ENCODE measurements at places on chromosomes 5 and 9.

DNA sequence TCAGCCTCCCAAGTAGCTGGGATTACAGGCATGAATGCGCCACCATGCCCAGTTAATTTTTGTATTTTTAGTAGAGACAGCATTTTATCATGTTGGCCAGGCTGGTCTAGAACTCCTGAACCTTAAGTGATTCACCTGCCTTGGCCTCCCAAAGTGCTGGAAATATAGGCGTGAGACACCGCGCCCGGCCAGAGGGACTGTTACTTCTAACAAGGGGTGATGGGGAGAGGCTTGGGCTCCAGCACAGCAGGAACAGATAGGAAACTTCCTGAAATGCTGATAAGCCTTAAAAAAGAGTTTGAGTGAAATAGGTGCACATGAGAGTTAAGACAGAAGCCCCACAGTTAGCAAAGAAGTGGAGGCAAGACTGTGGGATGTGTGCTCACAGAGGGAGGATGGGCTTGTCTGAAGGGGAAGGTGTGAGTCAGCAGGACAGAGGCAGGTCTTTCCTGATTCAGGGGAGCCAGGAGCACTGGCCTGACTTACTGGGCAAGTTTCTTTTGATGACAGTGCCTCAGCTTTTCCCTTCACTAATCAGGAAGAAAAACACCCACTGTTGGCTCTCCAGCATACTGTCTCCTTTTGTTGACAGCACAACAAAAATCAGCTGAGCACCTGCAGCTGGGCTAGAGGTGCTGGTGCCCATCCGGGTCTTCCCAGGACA lies 68.4 kb downstream of the RAD23B start:
- DNase-seq = no peak

- no peak for DNase-seq
These were observed 7.5 kb downstream of the PFDN1 start for GRCh38 chr5:140295414-140295813.

GRCh38 chr5:113359419-113359818 lies 75.4 kb downstream of the TSSK1B start:
- no peak for DNase-seq

GRCh38 chr5:53426878-53427277 lies 53.6 kb upstream of the FST start:
- no peak for DNase-seq

- no peak for DNase-seq
These were observed 1228.3 kb upstream of the WWC1 start for GRCh38 chr5:167063116-167063515.

DNA sequence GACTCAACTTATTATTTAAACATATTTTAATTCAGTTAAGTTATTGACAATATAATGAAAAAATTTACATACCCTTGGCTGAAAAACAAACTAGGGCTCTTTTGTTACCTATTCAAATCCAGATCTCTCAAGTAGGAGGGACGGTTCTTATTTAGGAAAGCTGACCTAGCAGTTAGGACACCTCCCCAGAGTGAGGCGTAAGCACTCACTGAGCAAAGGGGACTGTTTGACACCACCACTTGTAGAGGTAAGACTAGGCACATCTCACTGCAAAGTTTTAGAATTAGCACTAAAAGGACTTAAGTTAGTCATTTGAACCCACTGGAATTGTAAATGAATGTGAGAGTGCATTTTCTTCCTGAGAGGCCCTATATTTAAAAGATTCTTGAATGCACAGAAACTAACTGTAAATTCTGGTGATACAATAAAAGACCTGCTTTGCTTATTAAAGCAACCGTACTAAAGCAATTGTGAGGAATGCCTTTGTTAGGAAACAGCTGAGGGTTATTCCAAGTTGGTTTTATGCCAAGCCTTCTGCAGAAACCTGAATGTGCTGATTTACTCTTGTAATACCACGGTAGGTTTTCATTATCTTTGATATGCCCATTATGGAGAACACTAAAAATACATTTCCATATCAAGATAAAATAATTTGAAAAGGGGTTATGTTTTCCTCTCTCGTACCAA lies 16.2 kb downstream of the HACD4 start:
- DNase-seq = no peak

GRCh38 chr5:109486200-109486804 lies 76.5 kb upstream of the PJA2 start:
- no peak for DNase-seq

DNA sequence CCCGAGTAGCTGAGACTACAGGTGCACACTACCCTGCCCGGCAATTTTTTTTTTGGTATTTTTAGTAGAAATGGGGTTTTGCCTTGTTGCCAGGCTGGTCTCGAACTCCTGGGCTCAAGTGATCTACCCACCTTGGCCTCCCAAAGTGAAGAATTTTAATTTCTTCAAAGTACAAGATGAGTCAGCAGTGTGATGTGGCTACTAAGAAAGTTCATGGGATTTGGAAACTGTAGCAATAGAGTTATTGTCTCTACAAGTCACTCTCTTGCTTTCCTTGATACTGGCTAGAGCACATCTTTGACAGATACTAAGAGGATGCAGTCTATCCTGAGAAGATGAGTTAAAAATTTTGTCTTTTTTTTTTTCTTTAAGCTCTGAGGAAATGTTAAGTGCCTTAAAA lies 1.6 kb downstream of the CREB3 start:
- DNase-seq = no peak

- DNase-seq = no peak
These were observed 32.3 kb downstream of the OLFML2A start for GRCh38 chr9:124809211-124809610.

GRCh38 chr9:87950296-87950695 lies 24.0 kb downstream of the CDK20 start:
- no peak for DNase-seq

DNA sequence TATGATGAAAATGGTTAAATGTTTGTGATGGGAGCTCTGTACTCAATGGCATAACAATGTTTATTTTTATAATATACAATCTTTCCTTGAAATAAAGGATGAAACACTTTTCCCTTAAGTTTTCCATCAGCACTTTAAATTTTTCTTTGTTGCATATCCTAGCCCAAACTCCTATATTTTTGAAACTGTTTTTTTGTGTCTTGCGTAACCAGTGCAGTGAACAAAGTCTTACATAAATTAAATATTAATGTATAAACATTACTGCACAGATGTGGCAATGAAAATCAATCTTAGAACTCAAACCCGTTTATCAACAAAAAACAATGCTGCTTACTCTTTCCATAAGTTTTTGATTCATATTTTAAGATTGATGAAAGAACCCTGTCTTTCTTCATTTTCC lies 34.1 kb upstream of the IL31RA start:
- DNase-seq = no peak

GRCh38 chr9:6444128-6444527 lies 31.1 kb downstream of the UHRF2 start:
- DNase-seq = no peak

GRCh38 chr5:149561848-149562247 lies 10.6 kb upstream of the CSNK1A1 start:
- DNase-seq = no peak

DNA sequence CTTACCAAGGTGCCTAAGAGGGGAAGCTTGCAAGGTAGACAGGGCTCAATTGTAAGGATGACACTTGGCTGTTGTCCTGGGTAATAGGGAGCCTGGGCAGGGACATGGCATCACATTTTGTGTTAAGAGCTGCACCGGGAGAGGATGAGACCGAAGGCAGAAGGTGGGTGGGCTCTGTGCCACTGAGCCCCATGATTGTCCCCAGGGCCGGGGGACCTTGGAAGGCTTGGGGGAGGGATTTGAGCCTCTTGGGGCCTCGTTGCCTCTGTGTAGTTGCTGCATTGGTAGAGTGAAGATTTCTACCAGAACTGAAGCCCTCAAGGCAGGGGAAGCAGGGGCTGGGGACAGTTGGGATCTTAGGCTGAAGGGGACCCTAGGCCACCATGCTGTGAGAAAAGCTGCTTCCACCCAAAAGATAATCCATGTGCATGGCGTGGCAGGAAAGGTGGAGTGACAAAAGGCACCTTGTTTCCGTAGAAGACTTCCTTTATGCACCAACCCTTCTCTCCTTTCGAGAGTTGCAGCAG lies 11.9 kb downstream of the FGF18 start:
- no peak for DNase-seq

DNA sequence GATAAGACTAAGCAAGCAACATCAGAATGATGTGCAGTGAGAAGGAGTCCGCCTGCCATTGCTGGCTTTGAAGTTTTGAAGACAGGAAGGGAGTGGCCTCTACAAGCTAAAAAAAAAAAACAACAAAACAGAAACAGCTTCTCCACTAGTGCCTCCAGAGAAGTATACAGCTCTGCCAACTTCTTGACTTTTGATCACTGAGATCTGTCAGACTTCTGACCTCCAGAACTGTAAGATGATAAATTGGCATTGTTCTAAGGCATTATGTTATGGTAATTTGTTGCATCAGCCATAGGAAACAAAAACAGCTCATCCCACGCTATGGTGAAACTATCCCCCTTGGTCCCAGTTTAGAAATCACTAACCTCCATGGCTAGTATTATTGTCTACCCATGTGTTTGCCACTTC lies 131.0 kb upstream of the VCAN start:
- DNase-seq = no peak

DNA sequence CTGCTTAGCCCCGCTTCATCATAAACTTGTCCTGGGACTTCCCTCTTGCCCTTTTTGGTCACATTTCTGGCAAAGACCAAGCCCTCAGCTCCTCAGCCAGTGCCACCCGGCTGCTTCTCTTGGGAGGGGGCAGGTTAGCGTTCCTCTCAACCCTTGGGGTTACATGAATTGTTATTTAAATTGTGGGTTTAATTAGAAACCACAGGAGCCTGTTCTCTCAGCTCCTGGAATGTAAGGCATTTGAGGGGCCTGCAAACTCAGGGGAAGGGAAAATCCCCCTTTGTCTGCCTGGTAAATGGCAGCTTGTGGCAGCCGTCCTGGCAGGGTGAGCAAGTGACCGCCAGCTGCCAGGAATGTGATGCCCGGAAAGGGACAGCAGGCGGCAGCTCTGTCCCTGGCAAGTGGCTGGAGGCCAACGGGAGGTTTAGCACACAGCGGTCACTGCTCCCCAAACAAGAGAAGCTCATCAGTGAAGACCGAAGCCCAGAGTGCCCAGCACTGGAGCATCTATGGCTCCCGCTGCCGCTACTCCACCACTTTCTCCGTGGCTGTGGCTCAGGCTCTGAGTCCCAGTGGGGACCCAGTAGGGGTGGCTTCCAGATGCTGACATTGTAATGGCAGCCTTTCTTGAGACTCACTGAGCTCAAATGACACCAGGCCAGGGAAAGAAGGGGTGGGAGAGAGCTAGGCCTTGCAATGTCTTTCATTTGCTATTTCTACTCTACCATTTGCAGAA lies 51.7 kb downstream of the SHB start:
- no peak for DNase-seq

- no peak for DNase-seq
These were observed 16.5 kb upstream of the NRARP start for GRCh38 chr9:137318602-137319001.

GRCh38 chr5:122314036-122314435 lies 2.0 kb downstream of the SNCAIP start:
- no peak for DNase-seq

- DNase-seq = no peak
These were observed 1908.0 kb downstream of the EFNA5 start for GRCh38 chr5:105762728-105763127.

- no peak for DNase-seq
These were observed 282.8 kb upstream of the DAP start for GRCh38 chr5:11043881-11044280.

- no peak for DNase-seq
These were observed 338.6 kb downstream of the TMEM38B start for GRCh38 chr9:106032978-106033377.

DNA sequence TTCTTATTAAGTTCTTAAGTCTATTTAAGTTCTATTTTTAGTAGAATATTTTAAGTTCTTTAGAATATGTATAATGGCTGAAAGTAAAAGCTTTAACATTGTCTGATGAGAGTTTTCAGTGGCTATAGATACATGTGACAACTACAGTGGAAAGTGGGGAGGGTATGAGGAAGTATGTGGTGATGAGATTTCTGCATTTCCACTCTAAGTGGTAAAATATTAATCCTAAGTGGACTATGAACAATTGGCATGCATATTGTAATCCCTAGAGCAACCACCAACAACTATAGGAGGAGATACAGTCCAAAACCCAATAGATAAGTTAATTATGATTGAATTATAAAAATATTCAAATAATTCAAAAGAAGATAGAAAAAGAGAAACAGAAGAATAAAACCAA lies 183.6 kb downstream of the GADD45G start:
- DNase-seq = no peak

- no peak for DNase-seq
These were observed 268.1 kb downstream of the DOCK8 start for GRCh38 chr9:482739-483138.

- DNase-seq = no peak
These were observed 10.1 kb upstream of the ZNF484 start for GRCh38 chr9:92887880-92888338.

GRCh38 chr5:151534350-151534749 lies 56.8 kb downstream of the FAT2 start:
- no peak for DNase-seq

DNA sequence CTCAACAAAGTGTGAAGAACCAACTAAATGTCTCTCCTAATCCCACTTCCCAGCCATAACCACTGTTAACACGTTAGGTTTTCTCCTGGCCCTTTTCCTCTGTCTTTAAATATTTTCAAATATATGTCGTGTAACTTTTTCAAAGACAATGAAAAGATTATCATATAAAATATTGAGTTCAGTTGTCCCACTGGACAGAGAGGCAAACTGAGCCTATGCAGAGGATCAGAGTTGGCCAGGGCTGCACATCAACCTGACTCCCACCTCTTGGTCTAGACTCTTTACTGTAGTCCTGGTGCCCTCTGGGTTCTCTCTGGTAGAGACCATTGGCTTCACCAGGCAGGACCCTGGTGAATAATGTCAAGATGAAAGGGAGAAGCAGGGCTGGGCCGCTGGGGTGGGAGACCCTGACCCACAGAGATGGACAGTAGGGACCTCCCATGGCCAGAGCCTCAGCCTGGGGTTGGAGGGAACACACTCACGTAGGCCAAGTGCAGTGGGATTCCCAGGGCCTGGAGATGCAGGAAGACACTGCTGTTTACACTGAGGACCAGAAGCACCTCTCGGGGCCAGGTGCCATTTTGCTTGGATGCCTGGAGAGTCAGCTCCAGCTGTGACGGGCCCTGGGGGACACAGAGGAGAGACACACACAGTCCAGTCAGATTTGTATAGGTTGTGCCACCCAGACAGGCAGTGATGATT lies 25.1 kb downstream of the ENG start:
- DNase-seq = no peak

- DNase-seq = no peak
These were observed 457.6 kb downstream of the PLK2 start for GRCh38 chr5:58002323-58002722.

DNA sequence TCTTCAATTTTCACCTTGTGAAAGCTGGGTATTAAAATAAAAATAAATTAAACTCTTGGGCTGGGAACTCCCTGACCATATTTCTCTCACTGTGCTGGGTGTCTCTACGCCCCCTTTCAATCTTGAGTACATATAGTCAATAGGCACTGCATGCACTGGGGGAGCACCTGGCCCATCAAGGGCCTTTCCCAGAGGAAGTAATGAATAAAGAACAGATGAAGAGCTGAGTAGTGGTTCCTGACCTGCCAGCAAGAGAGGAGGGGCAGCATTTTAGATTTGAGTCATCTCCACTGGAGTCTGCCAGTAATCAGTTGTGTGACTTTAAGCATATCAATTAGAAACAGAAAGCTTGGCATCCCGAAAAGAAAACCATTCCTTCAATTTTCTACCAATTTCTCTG lies 6.2 kb downstream of the MAPKAP1 start:
- peak; percentile 10 for DNase-seq

- DNase-seq = no peak
These were observed 612.9 kb upstream of the DAB2 start for GRCh38 chr5:40037713-40038112.
